ENCODE measurements at places on chromosomes 5 and 9.

DNA sequence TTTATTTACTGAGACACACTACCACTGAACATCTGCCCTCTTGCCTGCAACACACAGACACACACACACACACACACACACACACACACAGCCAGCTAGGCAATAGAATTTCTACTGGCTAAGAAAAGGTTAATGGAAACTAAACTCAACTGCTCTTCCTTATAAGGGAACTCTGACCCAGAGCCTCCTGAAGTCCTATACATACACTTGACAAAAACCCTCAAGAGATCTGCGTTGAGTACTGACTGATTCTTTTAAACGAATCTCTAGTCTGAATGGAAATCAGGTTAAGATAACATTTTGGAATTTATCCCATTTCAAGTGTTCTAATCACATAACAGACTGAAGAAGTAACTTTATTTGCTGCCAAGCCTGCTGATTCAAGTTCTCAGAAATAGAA is 25.9 kb upstream of the TRPM3 start:
- no peak for DNase-seq

DNA sequence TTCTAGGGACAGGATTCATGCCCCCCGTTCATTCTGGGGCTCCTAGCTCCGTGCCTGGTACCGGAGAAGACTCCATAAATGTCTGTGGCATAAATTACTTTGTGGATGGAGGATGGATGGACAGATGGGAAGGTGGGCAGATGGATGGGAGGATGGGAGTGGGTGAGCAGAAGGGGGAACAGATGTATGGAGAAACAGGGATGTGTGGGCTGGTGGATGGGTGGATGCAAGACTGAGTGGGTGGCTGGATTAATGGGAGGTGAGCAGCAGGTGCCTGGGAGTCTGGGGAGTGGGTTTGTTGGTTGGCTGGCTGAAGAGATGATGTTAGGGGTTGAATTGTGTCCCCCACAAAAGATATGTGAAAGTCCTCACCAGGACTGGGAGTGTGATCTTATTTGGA is 43.5 kb downstream of the SARDH start:
- DNase-seq: no peak

- DNase-seq: peak; percentile 45
These were observed 902 bp downstream of the HABP4 start for GRCh38 chr9:96450613-96451528.

DNA sequence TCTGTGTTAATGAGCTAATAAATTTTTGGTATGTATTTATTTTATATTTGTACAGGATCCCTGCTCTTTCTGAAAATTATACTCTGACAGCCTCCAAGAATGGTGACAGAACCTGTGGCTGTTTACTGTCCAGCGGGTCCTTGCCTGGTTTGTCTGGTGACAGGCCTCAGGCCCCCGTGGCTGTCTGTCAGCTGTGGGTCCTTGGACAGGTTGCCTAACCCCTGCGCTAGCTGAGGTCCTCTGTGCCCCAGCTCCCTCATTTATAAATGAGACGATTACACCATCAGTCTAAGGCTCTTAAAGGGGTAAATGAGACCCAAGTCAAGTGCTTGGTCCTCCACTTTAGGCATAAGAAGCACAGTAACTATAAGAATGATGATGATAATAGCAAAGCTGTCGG is 125.1 kb upstream of the COL5A1 start:
- no peak for DNase-seq

DNA sequence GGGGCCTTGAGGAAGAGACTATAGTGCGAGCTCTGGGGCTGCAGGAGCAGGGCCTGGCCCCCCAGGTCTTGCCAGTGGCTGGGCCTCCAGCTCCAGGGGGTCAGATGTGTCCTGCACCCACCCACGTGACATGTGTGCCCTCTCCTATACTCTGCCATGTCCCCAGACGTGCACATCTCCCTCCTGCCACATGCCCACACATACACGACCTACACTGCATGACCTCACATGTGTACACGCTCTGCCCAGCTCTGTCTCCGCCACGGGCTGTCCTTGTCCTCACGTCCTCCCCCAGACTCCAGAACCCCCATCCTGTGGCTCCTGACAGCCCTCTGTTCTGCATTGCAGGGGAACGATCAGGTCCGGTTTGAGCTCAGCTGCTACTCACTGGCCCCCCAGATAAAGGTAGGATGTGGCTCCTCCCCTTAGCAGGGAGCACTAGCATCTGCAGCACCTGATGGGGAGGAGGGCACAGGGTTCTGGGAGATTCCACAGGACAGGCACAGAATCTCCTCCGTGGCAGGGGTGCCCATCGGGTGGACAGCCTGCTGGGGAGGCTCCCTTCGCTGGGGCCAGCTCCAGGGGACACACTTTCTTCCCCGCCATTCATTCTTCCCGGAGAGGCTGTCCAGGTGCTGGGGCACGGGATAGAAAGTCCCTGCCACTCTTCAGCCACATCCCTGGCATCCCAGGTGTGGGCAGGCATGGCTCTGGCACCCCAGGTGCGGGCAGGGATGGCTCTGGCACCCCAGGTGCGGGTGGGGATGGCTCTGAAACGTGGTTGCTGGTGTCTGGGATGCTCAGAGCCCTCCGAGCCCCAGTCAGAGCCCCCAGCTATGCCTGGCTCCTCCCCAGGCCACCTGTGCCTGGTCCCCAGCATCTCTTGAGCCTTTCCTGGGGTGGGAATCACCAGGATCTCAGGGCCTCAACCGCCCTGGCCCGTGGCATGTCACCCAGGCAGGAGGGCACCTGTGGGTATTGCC is 19.3 kb downstream of the ASS1 start:
- no peak for DNase-seq

DNA sequence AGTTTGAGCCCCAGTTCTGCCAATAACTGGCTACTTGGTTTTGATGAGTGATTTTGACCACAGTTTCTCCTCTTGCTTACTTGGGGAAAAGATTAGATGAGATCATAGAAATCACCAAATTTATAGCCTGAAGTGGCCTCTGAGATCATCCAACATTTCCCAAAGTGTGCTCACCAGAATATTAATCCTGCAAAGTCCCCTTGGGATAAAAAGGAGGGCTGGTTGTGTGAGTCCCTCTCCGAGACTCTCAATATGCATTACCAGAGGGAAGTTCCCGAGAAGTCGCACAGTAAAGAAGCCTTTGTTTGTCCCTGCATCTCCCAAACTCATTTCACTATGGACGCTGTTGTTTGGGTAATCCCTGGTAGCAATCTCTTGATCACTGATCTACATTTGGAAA is 88.4 kb upstream of the ADRA1B start:
- DNase-seq: no peak

DNA sequence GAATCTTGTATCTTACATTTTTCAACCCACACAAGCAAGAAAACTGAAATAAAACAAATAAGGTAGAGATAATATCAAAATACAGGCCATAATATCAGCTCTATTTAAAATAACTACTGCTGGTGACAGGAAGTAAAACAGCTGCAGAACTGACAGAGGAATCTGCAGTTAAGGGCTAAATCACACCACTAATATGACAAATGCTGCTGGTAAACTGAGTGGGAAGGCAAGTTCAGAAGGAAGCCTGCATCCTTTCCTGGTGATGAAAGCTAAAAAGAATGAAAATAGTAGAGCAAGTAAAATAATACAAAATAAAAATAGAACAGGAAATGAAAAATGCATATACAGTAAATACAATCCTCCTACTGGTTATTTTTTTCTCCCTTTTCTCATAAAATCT is 1293.7 kb upstream of the C9orf72 start:
- DNase-seq: no peak

DNA sequence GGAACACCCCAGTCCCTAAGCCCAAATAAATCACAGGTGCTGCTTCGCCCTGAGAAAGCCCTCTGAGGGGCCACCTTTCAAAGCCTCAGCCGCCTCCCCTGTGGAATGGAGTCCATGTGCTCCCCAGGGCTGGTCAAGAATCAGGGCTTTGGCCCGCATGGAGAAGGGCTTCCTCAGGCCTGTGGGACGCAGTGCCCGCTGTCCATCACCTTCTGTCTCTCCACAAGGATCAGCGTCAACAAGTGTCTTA is 16.6 kb downstream of the HNRNPH1 start:
- DNase-seq: no peak

- peak; percentile 51 for DNase-seq
These were observed 45.3 kb downstream of the FBXW11 start for GRCh38 chr5:171961117-171961516.

GRCh38 chr5:166342402-166342801 is 1949.0 kb upstream of the WWC1 start:
- no peak for DNase-seq

- DNase-seq: peak; percentile 26
These were observed 404 bp upstream of the AFAP1L1 start for GRCh38 chr5:149271195-149271715.

- no peak for DNase-seq
These were observed 63.4 kb downstream of the PFDN1 start for GRCh38 chr5:140239461-140239860.

GRCh38 chr9:16303506-16303905 is 567.0 kb downstream of the BNC2 start:
- DNase-seq: no peak

- no peak for DNase-seq
These were observed 372.5 kb upstream of the WWC1 start for GRCh38 chr5:167918813-167919483.

GRCh38 chr9:15509931-15510788 is 610 bp downstream of the PSIP1 start:
- peak; percentile 70 for DNase-seq

GRCh38 chr9:18404434-18405029 is 69.4 kb upstream of the ADAMTSL1 start:
- no peak for DNase-seq

DNA sequence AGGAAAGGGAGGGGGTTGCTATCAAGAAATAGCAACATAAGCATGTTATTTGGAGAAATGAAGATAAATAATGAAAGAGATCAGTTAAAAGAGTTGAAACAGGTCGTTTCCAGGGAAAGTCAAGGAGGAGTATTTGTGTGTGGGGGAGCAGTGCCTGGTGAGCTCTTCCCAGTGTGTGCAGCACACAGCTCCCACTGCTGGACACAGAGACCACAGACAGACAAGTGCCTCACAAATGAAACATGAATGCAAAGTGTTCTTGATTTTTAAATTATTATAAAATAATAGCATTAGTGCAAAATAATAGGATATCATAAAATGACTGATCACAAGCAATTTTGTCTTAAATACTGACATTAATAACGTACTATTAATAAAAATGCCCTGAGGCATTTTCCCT is 40.8 kb downstream of the LIFR start:
- no peak for DNase-seq

DNA sequence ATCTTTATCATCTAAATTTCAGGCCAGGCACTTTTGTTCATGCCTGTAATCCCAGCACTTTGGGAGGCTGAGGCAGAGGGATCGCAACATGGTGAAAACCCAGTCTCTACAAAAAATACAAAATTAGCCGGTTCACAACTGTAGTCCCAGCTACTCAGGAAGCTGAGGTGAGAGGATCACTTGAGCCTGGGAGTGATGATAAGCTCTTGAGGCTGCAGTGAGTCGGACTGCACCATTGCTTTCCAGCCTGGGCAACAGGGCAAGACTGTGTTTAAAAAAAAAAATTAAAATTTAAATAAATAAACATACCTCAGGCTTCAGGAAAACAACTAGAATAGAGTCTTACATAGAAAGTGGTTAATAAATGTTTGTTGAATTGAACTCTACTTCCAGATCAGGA is 147.4 kb downstream of the AGTPBP1 start:
- no peak for DNase-seq

DNA sequence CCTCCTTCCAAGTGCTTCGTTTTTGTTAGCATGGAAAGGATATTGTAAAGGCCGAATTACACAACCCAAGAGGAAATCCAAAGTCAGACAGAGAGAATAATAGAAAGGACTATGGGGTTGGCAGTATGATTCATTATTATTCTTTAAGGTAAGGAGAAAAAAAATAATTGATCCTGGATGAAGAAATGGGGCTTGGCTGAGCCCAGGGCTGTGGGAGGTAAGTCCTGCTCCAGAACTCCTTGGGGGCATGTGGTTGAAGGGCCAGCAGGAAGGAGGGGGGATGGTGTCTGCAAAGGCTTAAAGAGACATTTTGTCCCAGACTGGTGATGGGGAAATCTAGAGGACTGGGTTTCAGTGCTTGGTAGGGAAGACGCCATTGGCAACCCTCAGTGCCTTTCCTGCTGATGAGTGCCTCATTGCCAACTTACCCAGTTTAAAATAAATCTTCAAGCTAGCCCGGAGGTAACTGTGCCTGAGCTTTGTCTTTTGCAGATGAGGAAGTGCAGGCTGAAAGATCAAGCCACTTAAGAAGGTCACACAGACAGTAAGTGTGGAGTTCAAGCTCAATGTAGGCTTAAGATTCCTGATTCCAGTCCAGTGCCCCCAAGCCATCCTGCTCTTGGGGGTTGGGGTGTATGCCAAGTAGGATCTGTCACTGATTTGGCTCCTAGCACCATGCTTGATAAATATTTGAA is 30.2 kb downstream of the FOXI1 start:
- DNase-seq: no peak

DNA sequence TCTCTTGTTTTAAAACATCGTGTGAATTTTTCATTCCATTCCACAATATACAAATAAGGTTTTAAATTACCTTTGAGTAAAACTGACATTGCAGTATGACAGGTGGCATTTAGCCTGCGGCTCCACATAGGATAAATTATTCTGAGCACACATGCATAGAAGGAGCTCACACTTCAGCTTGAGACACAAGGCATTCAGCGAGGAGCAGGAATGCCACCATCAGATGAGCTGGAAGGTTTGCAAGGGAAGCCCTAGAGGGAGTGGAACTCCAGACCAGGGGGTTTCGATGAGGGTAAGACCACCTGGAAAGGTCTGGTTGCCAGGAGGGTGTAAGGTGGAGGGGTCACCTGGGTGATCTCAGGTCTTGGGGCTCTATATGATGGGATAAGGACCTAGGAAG is 259.0 kb upstream of the ADRA1B start:
- DNase-seq: no peak

DNA sequence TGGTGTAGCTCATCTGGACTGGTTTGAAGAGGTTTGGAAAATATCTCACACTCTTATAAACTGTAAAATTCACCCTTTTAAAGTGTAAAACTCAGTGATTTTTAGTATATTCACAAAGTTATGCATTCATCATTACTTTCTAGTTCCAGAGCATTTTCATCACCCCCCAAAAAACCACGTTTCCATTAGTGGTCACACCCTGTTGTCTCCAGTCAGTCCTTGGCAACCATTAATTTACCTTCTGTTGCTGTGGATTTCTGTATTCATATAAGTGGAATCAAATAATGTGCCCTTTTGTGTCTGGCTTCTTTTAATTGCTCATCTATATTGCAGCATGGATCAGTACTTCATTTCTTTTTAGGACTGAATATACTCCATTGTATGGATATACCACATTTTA is 18.4 kb downstream of the NIPBL start:
- DNase-seq: no peak

GRCh38 chr5:146539973-146540372 is 24.0 kb upstream of the GPR151 start:
- no peak for DNase-seq
